ENCODE measurements at places on chromosomes 7 and 10. TPM values are rescaled to one million over a fixed set of nuclear protein-coding genes. Genes with fewer than 3 reads are reported as not detected.

The SYPL1 gene
- 37.5 TPM for total RNA-seq

GRCh38 chr7:4079956-4080355, 602.1 kb upstream of the FOXK1 start:
- DNase-seq = no peak

DNA sequence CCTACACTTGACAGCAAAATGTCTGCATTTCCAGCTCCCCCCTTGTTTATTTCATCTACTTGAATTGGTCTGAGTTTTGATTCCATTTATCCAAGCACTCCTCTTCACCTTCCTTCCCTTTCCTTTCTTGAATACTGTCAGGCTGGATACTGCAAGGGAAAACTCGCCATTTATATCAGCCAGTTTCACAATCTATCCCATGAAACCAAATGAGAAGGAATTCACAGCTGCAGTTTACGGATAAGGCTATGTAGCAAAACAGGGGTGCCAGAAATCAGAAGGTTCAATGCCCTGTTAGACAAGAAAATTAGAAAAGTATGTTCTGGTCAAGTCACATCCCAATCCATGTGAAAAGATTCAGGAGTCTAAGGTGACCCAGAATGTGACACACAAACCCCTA, 28.1 kb downstream of the CCDC6 start:
- no peak for DNase-seq

The TRPV6 gene
- under 0.01 TPM for total RNA-seq

The FRMPD2 gene
- total RNA-seq = 3.3 TPM

DNA sequence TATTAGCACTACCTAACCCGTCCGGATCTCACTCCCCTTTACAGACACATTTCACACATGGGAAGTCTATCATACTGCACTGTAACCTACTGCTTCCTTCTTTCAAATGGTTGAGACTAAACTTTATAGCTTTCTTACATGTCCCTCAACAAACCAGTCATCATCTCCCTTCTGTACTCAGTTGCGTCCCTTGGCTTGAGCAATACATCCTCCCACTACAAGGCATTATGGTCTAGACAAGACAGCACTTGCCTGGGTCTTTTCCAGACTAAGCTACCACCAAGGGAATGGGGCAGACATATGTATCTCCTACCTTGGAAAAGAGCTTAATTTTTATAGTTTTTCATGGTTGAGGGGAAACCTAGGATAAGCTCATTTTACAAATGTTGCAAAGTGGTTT, 575.2 kb downstream of the KCNMA1 start:
- DNase-seq = no peak

The C10orf67 gene
- total RNA-seq = 0.41 TPM

The TMEM236 gene
- under 0.01 TPM for total RNA-seq

- DNase-seq = no peak
Observed at GRCh38 chr7:45984386-45985295, 63.6 kb upstream of the IGFBP3 start.

The TMEM243 gene
- 7.7 TPM for total RNA-seq

DNA sequence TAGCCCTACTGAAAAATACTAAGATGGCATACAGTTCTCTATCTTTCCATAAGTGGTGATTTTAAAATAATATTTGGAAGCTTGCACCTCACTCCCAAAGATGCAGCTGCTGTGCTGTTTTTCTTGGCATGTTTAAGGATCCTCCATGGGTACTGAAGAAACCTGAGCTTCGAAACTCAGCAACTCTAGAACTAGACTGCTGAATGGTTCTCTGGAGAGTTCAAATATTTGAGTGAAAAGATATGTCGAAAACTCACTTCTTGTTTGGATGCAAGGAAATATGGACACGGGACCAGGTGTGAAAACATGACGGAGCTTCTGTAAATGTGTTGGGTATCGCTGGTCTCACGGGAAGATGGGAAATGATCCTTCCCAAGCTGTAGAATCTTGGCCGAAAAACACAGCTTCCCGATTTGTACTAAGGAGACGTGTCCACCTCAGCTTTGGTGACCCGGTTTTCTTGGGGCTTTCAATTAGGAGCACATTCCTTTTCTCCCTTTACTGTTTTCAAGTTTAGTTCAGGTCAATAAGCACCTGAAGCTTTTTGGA, 543.8 kb upstream of the NRP1 start:
- no peak for DNase-seq

DNA sequence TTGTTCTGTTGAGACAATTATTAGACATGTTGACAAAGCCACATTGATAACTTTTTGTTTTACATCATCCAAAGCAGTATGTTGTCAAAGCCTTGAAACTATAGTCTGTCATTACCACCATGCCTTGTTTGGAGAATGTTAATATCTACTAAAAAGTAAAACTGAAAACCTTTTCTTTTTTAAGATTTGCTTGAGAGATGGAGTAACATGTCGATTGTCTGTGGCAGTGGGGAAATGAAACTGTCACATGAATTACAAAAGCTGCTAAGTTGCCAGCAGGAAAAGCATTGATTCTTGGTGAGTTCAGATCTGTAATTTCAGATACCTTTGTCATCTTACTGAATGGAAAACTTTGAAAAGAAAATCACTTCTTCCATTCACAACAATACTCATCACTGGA, 69.1 kb downstream of the TFPI2 start:
- no peak for DNase-seq

GRCh38 chr7:141649137-141649864, 52.7 kb downstream of the DENND11 start:
- DNase-seq = no peak

GRCh38 chr10:52818019-52818418, 45.4 kb upstream of the MBL2 start:
- DNase-seq = no peak

The SPDYE2B gene
- total RNA-seq = not detected

The FAM13C gene
- total RNA-seq = 20.8 TPM

The NRG3 gene
- 12.2 TPM for total RNA-seq

The LRRD1 gene
- 1.2 TPM for total RNA-seq

The PAPSS2 gene
- 2.0 TPM for total RNA-seq

GRCh38 chr10:43452356-43452914, 15.5 kb downstream of the ZNF487 start:
- DNase-seq = no peak

Data from frontal cortex (tissue), 4 donors.